ENCODE measurements at places on chromosomes 12 and 14.

- no peak for DNase-seq
Observed at GRCh38 chr12:93154753-93155480, 222.8 kb upstream of the NUDT4 start.

GRCh38 chr12:38954238-38954873 is 49.0 kb upstream of the CPNE8 start:
- no peak for DNase-seq

- no peak for DNase-seq
Observed at GRCh38 chr12:131038961-131039950, 85.5 kb downstream of the ADGRD1 start.

GRCh38 chr14:31166271-31166561 is 41.4 kb downstream of the HECTD1 start:
- no peak for DNase-seq

- DNase-seq = no peak
Observed at GRCh38 chr12:120855823-120856588, 48.2 kb downstream of the SPPL3 start.

- DNase-seq = no peak
Observed at GRCh38 chr14:90442388-90442787, 45.6 kb downstream of the CALM1 start.

DNA sequence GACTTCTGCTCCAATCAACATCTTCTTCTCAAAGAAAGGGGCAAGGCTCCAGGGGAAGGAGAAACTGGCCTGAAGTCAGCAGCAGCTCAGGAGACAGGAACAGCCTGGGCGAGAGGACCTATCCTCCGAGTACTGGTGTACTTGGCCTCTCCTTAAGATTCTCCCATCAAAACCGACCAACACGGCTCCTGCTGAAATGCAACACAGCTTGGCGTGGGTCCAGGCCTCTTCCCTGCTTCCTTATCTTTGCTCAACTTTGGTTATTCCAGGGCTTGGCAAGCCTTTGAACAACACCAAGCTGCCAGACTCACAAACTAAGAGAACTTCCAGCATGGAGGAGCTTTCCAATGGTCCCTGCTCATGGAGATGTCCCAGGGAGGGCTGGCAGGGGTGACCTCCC is 377.4 kb downstream of the BCL11B start:
- no peak for DNase-seq

GRCh38 chr12:131222329-131223139 is 268.8 kb downstream of the ADGRD1 start:
- peak; percentile 33 for DNase-seq

- DNase-seq = peak; percentile 38
Observed at GRCh38 chr12:6928703-6929407, 1.1 kb downstream of the ATN1 start.

DNA sequence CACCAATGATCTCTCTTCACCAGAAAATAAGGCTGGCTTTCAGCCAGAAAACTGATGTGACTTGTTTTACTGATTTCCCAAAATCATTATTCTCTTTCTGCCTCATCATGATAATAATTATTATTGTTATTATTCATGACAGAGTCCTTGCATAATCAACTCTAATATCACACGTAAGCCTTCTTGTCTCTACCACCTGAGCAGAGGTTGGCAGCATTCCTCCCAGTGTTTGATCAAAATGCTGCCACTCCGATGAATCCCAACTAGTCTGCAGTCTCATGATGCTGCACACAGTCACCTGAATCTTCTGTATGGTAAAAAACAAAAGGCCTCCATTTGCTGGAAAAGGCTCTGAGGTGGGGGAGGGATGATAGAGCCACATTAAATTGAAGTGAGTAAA is 105.7 kb upstream of the PLEKHG7 start:
- no peak for DNase-seq

DNA sequence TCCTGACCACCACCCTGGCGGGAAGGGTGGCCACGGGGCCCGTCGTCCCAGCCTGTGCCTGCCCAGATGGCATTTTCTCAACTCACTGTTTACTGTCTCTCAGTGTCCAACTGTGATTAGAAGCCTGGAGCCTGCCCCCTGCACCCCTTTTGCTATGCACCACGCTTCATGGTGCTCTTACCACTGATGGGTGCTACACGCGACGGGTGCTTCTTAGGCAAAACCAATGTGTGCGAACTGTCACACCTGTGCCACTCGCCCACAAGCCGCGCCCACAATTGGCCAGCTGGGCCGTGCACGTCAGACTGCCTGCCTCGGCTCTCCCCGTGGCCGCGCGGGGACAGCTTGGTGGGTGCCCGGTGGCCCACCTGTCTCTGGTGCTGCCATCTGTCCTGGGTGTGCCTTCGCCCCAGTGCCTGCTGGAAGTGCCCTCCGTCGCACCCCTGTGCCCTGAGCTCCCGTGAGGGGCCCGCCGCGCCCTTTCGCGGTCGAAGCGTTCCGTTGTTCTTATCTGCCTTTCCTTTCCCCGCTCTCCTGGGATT is 15.1 kb upstream of the AMN start:
- peak; percentile 24 for DNase-seq

- DNase-seq = no peak
Observed at GRCh38 chr12:58066296-58066695, 124.9 kb downstream of the ATP23 start.

GRCh38 chr12:33012226-33012625 is 115.6 kb upstream of the PKP2 start:
- DNase-seq = no peak

DNA sequence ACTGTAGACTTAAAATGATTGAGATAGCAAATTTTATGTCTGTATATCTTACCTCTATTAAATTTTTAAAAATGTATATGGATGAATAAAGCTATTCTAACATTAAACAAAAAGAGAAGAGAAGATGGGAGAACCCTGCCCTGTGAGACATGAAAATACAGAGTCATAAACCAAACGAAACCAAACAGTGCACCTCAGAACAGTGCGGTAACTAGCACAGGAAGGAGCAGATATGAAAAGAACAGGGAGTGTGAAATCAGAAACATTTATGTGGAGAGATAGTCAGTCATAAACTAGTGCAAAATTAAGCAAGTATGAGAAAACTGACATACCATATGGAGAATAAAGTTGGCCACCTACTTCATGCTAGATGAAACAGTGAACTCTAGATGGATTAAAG is 135.1 kb downstream of the ERC1 start:
- no peak for DNase-seq

- no peak for DNase-seq
Observed at GRCh38 chr14:78746086-78746595, 576.0 kb downstream of the NRXN3 start.

GRCh38 chr14:57865403-57866198 is at the start of gene SLC35F4:
SLC35F4 (minus strand) TSS chr14:57866092.
- peak; percentile 33 for DNase-seq

DNA sequence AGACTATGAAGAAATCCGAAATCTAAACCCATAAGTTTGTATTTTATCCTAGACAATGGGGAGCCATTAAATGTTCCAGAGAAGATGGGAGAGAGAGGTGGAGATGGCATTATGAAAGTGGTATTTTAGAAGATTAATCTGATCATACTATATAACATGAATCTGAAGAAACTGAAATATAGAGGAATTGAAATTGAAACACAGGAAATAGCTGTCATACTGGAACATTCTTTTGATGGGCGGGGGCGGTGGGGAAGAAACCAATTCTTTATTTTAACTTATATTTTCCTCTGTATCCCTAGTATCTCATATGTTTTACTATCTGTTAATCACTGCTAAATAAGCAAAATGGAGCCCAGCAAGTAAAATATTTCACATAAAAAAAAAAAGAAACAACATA is 27.0 kb upstream of the FOXN3 start:
- no peak for DNase-seq

- no peak for DNase-seq
Observed at GRCh38 chr14:73625706-73626105, 13.4 kb downstream of the ACOT6 start.

DNA sequence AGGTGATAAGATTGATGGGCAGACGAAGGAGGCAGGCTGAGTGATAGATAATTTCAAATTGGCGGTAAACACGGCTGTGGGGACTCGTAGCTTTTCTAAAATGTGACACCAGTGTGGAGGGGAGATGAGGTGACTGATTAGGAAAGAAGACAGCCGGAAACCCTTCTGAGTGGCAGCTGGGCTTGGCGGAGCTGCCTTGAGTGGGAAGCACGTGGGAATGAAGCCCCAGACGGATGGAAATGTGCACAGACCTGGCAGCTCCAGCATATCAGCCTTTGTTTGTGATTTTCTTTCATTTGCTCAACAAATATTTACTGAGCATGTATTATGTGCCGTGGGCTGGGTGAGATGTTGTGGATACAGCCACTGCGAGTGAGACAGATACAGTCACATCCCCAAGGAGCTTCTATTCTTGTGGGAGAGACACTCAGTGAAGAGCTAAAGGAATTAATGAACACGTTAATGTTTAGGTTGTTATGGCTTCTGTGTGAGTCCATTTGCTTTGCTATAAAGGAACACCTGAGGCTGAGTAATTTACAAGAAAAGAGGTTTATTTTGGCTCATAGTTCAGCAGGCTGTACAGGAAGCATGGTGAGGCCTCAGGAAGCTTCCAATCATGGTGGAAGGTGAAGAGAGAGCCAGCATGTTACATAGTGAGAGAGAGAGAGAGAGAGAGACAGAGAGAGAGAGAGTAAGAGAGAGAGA is 65.5 kb upstream of the LHX5 start:
- no peak for DNase-seq

- no peak for DNase-seq
Observed at GRCh38 chr14:95828649-95829265, 47.9 kb upstream of the TUNAR start.

DNA sequence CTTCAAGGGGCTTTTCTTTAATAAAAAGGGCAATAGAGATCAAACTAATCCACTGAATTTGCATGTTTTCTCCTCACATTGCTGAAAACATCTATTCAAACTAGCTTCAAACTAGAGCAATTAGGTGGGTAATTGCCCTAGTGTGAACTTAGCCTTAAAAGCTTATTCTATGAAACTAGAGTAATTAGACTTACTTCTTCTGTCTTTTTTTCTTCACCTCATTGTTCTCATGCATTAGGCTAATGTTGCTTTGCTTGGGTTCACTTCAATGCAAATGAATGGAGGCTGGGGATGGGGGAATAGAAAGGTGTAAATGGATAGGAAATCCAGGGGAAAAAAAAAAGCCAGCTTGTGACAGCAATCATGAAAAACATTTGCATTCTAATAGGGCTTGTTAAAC is 414.8 kb upstream of the LMO3 start:
- DNase-seq = no peak

DNA sequence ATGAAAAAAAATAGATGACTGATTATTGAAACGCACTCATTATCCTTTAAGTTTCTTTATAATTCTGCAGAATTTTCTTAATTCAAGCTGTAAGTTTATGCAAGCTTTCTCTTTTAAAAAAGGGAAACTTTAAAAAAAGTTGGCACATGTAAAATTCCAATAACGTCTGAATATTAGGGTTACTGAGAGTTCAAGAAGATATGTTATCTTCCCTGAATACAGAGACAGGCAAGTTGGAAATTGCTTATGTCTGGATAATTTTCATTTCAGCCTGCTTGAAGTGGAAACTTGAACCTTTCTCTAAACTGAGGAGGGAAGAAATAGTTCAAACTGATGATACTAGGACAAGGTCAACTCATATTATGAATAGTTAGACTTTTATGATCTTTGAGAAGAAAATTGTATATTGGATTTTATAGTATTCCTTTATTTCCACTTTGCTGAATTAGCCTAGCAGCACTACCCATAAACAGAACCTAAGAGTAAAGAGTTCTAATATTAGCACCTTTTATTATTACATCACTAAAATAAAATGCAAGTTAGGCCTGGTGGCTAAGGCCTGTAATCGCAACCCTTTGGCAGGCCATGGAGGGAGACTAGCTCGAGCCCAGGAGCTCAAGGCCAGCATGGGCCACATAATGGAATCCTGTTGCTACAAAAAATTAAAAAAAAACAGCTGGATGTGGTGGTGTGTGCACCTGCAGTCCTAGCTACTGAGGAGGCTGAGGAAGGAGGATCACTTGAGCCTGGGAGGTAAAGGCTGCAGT is 288.0 kb downstream of the TRHDE start:
- DNase-seq = no peak

- no peak for DNase-seq
Observed at GRCh38 chr12:32964981-32965585, 68.5 kb upstream of the PKP2 start.

DNA sequence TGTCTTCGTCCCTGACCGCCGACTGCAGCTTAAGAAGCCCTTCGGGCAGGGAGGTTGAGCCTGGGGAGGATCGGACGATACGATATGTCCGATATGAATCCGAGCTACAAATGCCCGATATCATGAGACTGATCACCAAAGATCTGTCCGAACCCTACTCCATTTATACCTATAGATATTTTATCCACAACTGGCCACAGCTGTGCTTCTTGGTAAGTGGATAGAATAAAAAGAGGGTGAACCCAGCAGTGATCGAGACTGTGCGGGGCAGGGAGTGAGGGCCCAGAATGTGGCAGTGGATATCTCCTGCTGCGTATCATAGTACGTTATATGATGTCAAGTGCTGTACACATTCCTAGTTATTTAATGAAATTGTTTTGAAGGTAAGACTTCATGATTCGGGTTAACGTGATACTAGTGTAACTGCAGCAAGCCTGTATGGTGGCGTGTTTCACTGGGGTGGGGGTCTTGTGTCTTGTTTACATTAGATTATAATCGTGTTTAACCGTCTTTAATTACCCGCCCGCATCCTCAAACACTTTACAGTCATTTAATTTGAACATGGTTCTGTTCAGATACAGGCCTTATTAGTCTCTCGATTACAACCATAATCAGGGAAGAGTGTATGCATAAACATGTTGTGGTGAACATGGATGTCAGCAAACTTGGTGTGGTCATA is 1.3 kb downstream of the NAA30 start:
- no peak for DNase-seq

DNA sequence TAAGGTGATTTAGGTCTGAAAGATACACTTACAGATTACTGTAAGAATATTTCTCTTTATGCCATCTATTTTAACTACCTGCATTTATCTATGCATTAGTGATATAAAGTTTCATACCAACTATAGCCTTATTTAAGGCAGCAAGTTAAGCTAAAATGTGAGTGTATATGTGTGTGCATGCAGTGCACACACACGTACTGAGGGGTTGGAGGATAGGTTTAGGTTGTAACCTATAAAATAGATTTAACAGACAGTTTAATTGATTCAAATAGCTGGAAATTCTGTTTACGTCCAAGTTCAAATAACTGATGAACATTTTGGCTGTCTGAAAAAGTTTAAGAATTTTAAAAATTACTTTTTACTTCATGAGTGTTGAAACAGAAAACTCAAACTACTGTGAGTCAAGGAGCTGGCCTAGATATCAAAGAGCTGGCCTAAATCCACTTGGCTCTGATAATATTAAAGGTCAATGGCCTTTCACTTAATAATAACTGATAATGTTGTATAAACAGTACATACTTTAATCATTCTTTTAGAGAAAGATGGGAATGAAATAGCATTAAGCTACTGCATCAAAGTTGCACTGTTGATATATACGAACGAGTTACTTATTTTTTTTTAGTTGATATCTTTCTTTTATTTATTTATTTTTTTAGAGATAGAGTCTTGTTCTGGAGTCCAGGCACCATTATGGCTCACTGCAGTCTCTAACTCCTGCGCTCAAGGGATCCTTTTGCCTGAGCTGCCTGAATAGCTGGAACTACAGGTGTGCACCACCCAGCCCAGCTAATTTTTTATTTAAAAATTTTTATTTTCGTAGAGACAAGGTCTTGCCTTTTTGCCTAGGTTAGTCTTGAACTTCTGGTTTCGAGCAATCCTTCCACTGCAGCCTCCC is 13.8 kb upstream of the KCNJ8 start:
- DNase-seq = no peak

- DNase-seq = no peak
Observed at GRCh38 chr12:132633901-132634300, 15.3 kb downstream of the P2RX2 start.

GRCh38 chr12:27163048-27163715 is 80.8 kb upstream of the C12orf71 start:
- DNase-seq = no peak

Data from Right ventricle myocardium superior (tissue), 1 donor.